ENCODE measurements at places on chromosomes 3 and 15.

GRCh38 chr3:136602818-136603217, 149.4 kb downstream of the STAG1 start:
- DNase-seq = no peak

DNA sequence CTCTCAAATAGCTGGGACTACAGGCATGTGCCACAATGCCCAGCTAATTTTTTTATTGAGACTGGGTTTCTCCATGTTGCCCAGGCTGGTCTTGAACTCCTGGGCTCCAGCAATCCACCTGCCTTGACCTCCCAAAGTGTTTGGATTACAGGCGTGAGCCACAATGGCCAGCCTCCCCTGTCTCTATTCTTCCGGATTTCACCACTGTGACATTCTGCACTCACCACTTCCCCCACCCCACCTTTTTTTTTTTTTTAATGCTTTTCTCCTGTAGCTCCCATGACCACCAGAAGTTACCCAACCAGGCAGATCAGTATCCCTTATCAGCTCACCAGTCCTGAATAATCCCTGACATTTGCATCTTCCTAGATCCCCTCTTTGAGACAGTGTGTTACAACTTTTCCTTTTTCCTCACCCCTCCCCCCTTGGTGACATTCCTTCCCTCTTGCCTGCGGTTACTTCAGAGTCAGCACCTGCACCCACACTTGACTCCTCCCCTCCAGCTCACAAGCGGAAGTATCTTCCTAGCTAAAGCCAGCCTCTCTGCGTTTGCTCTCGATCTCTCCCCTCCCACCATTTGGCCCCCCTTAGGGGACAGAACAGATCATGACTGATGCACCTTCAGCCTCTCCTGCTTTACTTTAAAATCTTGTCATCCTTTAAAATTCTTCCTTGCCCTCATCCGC, 13.5 kb upstream of the ZNF592 start:
- DNase-seq = no peak

DNA sequence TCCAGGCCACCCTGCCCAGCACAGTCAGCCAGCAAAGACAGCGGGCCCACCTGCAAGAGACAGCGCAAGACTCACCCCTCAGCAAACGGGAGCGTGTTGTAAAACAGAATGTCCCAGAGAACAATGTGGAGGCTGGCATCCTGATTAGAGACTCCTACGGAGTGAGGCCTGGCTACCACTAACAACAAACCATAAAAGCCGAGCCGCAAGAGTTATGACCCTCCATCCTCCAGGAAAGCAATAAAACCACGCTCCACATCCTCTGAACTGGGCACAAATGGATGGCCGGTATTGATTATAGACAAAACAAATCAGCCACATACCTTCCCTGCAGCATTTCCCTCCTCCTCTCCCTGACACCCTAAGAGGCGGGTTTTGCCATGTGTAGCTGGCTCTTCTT, 75.8 kb upstream of the LIPC start:
- DNase-seq = no peak

DNA sequence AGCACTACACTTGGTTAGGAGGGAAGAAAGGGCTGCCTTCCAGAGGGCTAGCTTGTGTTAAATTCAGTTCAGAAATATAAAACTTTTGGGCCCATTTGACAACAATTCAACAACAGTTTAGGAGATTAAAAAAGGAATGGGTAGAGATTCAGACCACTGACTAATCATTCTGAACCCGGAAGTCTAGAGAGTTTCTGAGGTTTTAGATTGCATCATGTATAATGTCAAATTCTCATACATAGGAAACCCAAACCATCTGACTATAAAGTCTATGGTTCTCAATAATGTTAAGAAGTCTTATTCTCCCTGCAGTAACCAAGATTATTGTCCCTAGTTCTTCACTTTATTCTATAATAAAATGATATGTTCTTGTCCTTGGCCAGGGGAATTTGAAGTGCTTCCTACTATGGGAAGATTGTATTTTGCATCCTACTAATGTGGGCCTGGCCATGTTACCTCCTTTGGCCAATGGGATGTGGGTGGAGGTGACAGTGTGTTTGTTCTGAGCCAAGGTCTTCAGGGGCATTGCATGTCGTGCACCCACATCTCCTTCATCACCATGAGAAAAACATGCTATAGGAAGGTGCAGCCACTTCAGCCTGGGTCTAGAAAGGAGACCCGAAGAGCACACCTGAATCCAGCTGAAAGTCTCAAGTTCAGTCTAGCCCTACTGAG, 66.4 kb upstream of the CCNL1 start:
- peak; percentile 42 for DNase-seq

GRCh38 chr3:97389936-97390335, 374.6 kb upstream of the ARL6 start:
- DNase-seq = no peak

- peak; percentile 67 for DNase-seq
Observed at GRCh38 chr3:38039101-38039898, at the start of gene DLEC1. Gene DLEC1, plus strand, starts transcription at chr3:38039208. Its CDS starts 18 bp downstream, at chr3:38039226.

DNA sequence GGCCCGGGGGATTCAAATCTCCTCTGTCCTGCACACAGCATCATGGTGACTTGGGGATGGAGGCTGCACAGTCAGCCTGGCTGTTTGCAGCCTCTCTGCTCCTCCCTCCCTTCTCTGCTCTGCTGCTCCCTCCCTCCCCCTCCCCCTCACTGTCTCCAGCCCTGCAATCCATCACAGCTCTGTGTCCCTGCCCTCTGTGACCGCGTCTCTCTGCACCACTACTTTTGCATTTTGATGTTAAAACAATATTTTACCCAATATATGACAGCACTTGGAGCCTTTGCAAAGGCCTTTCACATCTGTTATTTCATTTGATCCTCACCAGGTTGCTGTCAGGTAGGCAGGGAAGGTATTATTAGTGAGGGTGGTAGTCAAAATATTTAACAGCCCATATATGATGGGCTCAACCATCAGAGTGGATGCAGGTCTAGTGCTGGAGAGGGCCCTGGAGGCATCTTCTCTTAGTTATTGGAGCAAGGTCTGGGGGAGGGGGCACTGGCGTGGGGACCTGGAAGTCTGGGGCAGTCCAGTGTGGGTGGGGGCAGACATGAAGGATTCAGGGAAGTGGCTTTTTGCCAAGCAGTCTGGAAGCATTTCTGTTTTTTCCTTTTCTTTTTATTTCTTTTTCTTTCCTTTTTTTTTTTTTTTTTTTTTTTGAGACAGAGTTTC, 16.3 kb upstream of the VPS8 start:
- no peak for DNase-seq

DNA sequence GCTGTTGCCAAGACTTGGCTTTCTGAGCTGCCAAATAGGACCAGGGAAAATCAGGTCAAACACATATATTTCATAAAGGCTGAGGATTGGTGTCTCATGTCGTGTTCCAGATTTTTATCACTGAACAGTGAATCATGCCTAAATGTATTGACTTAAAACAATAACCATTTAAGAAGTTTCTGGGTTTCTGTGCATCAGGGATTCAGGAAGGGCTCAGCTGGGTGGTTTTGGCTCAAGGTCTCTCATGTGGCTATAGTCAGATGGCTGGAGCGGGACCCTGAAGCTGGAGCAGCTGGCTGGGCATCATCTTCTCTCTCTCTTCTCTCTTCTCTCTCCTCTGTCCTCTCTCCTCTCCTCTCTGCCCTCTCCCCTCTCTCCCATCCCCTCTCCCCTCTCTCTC, 10.7 kb upstream of the RFTN1 start:
- no peak for DNase-seq

- DNase-seq = no peak
Observed at GRCh38 chr15:98523912-98524662, 124.3 kb upstream of the IGF1R start.

DNA sequence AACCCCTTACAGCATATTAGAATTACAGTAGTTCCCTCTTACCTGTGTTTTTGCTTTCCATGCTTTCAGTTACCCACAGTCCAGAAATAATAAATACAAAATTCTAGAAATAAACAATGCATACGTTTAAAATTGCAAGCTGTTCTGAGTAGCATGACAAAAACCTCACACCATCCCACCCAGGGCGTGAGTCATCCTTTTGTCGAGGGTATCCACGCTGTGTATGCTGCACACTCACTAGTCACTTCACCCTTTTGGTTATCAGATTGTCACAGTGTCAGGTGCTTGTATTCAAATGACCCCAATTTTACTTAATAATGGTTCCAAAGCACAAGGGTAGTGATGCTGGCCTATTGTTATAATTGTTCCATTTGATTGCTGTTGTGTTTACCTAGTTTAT, 72.5 kb upstream of the P3H2 start:
- no peak for DNase-seq

- no peak for DNase-seq
Observed at GRCh38 chr3:98902351-98902740, 851 bp upstream of the DCBLD2 start.

- DNase-seq = no peak
Observed at GRCh38 chr3:13477943-13478342, 2.2 kb upstream of the HDAC11 start.

DNA sequence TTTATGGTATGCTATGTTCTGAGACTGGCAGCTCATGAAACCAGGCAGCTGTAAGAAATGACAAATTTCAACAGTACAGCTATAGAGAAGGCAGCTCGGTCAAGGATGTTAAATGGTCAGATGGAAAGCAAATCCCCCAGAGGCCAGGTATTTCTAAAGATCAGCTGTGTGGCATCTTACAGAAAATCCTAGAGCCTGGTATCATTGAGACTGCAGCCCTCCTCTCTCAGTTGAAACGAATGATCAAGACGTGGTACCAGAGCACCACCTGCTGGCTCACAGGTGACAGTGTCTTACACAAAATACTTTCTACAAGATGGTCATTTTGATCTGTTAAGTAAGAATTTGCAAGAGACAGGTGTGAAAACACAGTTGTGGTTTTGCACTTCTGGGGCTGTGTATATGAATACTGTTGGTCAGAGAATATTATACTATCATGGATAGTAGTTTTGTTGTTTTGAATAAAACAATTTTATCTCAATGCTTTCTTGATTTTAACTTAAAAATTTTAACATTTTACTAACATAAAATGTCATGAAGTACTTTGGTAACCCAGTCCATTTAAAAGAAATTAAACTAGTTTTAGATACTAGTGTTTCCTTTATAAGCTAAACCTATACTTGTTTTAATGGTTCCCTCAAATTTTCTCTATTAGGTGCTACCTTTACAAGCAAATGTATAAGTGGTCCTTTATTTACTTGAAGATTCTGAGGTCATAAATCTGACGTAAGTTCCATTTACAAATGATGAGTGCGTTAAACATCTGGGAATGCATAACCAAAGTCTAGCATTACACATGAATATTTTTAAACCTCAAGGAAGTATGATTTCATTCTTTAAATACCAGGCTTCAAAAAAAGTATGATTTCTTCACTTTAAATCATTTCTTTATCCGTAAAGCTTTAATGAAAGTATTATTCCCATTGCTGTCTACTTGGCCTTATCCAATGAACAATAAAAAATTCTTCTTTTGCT, 121.8 kb downstream of the PDZRN3 start:
- DNase-seq = peak; percentile 85

- DNase-seq = peak; percentile 51
Observed at GRCh38 chr3:196093317-196094111, 11.6 kb upstream of the TFRC start.

DNA sequence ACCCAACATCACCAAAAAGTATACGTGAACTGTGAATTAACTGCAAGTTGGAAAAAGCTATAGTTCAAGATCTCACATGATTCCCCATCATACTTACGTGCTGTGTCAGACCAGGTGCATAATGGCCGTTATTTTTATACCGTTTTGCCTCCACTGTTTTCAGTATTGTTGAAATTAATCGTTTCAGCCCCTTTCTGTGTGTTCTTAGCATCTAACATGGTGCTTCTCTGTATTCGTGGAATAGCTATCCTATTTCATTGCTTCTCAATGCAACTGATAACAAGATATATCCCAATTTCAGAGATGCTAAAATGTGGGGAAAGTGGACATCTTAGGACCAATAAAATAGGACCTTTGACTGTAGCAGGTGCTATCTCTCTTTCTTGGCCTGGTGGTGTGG, 13.7 kb downstream of the CA12 start:
- DNase-seq = no peak

DNA sequence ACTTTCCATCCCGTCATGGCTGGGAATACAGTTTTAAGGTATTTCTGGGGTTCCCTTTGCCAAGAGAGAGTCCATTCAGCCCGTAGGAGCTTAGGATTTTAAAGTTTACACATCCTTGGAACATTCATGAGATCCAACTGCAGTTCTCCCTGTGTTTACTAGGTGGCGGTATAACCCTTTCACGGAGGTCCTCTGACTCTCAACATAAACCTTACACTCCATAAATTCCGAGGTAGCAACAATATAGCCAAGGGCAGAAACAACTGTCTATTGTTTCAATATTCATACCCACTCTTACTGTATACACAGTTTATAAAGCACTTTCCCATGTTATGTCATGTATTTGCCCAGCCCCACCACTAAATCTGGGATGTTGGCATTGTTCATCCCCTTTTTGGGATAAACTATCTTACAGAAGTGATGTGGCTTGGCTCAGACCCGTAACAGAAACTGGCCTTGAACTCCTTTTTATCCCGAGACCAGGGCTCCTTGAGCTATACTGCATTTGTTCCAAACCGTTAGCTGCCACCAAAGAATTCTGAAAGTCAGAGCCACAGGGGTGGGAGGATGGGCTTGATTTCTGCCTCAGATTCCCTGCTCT, 69.2 kb upstream of the COL6A5 start:
- peak; percentile 77 for DNase-seq

- DNase-seq = no peak
Observed at GRCh38 chr3:119025171-119025795, 9.4 kb downstream of the IGSF11 start.

DNA sequence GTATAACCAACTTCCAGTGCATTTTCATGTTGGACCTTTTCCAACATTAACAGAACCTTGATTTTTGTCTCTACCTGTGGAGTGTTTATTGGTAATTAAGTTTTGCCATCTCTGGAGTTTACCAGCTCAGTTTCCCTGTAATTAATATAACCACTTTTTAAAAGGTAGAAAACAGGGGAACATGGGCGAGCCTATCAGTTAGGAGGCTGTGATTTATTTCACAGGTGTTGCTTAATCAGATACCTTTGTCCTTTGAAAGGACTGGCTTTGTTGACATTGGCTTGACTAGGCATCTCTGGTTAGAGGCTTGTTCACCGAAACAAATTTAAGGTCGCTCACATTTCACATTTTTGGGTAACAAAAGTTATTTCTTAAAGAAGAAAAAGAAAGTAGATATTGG, 622 bp downstream of the NAALADL2 start:
- DNase-seq = no peak

DNA sequence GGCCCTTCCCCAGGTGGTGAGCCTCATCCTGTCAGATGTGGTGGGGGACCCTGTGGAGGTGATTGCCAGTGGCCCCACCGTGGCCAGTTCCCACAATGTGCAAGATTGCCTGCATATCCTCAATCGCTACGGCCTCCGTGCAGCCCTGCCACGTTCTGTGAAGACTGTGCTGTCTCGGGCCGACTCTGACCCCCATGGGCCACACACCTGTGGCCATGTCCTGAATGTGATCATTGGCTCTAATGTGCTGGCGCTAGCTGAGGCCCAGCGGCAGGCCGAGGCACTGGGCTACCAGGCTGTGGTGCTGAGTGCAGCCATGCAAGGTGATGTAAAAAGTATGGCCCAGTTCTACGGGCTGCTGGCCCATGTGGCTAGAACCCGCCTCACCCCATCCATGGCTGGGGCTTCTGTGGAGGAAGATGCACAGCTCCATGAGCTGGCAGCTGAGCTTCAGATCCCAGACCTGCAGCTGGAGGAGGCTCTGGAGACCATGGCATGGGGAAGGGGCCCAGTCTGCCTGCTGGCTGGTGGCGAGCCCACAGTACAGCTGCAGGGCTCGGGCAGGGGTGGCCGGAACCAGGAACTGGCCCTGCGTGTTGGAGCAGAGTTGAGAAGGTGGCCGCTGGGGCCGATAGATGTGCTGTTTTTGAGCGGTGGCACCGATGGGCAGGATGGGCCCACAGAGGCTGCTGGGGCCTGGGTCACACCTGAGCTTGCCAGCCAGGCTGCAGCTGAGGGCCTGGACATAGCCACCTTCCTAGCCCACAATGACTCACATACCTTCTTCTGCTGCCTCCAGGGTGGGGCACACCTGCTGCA, 4.8 kb downstream of the GLYCTK start:
- DNase-seq = no peak

All from fibroblast of pulmonary artery (primary cell).